Left cardiac atrium (tissue), 4 donors: ENCODE measurements at places on chromosomes 2 and 18.

DNA sequence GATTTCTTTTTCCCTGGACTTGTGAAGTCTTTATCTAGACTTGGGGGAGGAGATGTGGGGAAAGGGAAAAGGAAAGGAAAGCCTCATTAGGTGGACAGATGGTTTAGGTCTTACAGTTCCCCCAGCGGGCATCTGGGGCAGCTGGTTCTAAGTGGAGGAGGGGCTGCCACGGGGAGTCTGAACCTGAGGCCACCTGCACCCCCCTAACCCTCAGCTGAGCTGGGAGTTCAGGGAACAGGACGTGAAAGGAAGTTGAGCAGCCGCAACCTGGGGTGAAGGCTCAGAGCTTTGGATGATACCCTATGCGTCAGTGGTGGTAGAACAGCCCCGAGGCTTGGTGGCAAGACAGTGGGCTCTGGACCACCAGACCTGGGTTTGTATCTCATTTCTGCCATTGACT, 26.8 kb downstream of the ITM2C start:
- no peak for DNase-seq

DNA sequence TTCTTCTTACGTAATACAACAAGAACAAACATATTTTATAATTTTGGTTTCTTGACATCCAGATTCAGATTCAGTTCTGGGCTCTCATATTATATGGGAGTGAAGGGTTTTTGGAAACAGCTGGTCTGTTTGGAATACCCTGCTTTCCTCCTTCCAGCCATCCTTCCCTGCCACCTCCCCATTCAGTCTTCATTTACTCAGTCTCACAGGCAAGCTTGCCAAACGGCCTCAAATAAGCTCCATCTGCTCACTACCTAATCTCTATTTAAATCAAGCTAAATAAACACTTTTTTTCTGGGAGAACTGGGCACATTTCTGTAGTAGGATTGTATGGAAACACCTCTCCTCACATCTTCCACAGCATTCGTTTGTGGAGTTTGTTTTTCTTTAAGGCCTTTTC, 147.5 kb downstream of the RND3 start:
- no peak for DNase-seq

DNA sequence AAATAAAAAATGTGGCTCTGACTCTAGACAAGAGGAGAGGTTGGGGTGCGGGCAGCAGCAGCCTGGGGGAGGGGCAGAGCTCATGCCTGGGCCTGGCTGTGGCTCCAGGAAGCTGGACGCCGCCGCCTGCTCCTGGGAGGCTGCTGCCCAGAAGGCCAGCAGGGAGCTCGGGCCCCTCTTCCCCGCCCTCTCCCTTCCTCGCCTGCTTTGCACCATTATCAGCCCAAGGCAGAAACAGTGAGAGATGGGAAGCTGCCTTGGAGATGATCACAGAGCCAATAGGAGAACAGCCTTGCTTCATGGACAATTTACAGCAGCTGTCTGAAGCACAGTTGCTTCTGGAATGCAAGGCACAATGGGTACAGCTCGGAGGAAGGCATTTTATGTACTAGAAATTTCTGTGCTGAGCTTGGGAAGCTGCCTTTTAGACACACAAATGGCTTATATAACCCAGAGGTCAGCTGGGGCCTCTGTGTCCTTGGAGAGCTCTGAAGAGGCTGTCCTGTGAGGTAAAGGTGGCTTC, 55.3 kb upstream of the AFF3 start:
- peak; percentile 77 for DNase-seq

- no peak for DNase-seq
These were observed 65.8 kb upstream of the ATL2 start for GRCh38 chr2:38442643-38443541.

GRCh38 chr2:108982259-108982679, 6.8 kb downstream of the EDAR start:
- no peak for DNase-seq

- no peak for DNase-seq
These were observed 189.8 kb downstream of the RBM43 start for GRCh38 chr2:151071906-151072305.

GRCh38 chr18:78721238-78721875, 258.3 kb upstream of the SALL3 start:
- DNase-seq: no peak

- no peak for DNase-seq
These were observed 1132.5 kb upstream of the CELF4 start for GRCh38 chr18:38698088-38698487.

DNA sequence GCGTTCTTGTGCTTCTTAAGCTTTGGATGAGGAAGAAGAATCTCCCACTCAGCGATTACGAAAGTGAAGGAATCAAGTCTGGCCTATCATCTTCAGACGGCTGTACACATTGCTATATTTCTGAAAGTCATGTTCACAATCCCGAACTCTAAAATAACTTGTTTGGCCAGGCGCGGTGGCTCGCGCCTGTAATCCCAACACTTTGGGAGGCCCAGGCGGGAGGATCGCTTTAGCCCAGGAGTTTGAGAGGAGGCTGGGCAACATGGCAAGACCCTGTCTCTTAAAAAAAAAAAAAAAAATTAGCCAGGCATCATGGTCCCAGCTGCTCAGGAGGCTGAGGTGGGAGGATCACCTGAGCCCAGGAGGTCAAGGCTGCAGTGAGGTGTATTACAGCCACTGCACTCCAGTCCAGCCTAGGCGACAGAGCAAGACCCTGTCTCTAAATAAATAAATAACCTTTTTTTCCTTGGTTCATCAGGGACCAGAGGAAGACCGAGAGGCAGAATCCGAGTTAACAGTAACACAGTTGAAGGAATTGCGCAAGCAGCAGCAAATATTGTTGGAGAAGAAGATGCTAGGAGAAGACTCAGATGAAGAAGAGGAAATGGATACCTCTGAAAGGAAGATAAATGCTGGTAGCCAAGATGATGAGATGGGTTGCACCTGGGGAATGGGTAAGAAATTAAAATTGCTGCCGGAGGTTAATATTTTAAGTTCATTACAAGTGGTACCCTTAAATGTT, 1.1 kb downstream of the SLC4A1AP start:
- no peak for DNase-seq

DNA sequence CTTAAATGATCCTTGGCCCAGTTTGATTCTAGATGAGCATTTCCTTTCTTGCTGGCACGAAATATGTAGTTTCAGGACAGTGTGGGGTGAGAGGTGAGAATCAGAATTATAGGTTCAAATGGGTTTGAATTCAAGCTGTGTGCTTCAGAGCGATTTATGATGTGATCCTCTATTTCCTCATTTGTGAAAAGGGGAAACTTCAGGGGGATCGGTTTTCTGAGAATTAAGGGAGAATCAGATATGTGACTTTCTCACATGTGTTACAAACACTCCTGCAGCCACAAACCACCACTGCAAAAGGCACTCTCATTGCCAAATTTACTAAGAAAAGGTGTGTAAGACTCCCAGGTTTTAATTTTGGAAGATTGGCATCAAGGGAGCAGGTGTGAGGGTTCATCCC, 24.4 kb downstream of the HK2 start:
- no peak for DNase-seq

- DNase-seq: no peak
These were observed 331 bp downstream of the SERPINE2 start for GRCh38 chr2:224038830-224039079.

DNA sequence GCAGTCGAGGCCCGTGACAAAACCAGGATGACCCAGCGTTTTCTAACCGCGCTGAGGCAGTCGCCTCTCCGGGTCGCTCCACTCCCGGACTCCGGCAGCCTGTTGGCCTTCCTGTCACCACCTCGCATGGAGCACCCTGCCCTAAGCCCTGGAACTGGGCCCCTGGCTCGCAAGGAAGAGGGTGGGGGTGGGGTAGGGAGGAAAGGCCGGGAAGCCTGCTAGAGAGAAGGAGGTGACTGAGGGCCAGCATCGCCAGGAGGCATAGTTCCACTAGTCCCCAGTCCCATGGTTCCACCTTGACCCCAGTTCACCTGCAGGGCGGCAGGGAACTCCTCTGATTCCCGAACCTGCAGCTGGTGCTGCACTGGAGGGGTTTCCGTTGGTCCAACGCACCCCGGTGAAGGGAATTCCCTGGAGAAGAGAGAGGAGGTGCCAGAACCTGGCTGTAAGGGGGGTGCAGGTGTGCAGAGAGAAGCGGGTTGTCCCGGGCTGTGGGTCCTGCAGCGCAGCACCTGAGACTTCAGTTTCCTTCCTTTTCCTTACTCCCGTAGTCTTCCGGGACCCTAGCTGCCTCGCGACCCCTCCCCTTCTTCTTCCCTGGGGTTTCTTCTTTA, 11.8 kb upstream of the EN1 start:
- DNase-seq: no peak

DNA sequence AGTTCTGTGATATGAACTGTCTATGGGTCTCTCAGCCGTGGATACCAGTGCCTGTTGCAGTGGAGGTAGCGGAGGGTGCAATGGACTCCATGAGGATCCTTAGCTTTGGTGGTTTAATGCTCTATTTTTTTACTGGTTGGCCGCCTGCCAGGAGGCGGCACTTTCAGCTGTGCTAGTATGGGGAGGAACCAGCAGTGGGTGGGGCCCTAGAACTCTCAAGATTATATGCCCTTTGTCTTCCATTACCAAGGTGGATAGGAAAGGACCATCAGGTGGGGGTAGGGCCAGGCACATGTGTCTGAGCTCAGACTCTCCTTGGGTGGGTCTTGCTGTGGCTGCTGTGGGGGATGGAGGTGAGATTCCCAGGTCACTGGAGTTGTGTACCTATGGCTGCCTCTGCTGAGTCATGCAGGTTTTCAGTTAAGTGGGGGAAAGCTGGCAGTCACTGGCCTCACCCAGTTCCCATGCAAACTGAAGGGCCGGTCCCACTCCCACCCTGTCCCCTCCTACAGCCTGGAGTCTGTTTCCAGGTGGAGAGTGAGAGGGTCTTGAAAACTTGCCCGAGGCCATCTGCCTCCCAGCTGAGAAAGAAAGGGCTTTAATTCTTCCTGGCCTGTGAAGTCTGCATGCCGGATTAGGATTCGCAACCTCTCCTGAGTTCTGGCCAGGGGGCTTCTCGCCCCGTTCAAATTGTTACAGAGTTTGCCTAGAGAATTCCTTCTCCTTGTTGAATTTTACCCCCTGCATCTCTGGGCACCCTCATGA, 14.5 kb downstream of the KCNS3 start:
- no peak for DNase-seq

GRCh38 chr2:20838016-20838415, 15.1 kb upstream of the LDAH start:
- no peak for DNase-seq

DNA sequence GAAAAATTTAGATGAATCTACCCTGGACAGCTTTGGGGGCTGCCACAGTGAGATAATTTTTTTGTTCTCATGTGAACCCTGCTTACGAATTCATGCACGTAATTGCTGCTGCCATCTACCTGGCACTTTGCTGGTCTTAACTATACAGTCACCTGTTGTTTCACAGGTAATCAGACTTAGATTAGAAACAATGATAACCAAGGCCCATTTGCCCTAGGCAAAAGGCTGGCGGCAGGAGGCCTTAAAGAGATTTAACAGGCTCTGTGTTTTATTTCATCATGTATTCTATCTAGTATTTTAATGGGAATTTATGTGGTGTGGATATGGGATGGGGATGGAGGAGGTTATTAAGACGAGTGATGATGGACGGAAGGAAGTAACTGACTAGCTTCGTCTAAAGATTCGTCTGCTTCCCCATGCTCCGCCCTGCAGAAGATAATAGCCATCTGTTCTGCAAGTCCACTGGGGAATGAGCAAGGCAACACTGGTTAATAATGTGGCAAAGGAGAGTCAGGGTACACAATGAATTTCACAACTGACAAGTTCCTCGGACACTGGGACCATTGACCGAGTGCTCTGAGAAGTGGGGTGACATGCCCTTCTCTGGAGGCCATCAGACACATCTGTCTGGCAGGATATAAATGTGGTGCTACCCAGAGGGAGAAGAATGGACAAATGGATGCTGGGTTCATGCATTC, 291.8 kb upstream of the TNP1 start:
- DNase-seq: no peak

- no peak for DNase-seq
These were observed 543.0 kb downstream of the PLCL1 start for GRCh38 chr2:198347349-198347748.

DNA sequence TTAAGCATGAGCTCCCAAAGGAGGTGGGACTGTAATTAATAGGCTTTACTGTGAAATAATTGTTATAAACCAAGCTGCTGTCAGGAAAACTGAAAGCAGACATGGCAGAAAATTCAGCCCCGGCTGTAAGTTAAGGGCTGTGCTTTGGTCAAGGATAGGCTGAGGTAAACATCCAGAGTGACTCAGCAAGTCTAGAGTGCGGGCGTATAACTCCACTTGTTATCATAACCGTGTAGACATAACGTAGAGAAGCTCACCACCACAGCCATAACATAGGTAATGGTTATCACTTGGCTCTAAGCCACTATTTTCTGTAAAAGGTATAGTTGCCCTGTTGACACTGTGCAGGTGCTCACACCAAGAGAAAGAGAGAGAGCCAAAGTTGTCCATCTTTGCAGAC, 316.8 kb downstream of the DCDC2C start:
- DNase-seq: no peak

GRCh38 chr18:26442126-26442525, 106.2 kb downstream of the KCTD1 start:
- no peak for DNase-seq

DNA sequence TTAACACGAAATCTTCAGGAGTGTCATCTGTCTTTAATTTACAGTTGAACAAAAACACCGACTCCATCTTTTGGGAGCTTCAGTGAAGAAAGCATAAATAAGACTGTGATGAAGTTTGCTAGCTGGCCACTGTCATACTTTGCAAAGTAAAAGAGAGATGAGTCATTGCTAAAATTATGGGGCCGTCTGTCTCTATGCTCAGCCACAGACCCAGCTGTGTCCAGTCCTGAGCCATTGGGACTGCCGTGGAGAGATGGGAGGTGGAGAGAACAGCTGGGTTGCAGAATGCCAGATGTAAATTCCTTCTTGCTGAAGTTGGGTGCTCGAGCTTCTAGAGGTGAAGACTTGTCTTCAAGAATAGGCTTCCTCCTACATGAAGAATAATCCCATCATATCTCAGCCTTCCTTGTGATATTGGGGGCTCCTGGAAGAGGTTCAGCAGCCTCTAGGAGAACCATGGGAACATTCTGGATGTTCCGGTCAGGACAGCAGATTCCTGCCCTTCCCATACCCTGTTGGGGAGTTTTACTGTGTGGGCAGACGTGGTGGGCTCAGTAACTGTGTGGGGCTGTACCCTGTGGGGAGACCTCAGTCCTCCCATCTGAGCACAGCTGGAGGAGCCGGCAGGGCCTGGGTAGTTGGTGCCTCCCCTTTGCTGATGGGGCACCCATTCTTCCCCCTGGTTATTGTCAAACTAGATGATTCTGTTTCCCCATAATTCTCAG, 71.1 kb downstream of the LDLRAD4 start:
- DNase-seq: peak; percentile 40

DNA sequence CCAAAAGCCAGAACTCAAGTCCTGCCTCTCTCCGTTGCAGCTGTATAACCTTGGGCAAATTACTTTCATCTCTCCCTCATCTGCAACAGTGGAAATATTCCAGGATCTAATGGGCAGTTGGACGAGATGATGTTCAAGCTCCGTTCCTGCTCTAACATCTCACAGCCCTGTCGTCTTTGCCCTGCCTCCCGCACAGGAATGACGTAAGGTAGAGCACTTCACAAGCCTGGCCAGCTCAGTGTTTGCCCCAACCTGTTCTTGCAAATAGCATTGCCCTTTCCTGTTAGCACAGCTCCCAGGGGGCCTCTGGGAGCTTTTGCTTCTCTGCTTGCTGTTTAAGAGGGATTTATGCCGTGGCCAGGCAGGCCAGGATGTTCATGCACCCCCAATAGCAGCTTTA, 107.9 kb downstream of the KLHL29 start:
- DNase-seq: peak; percentile 4
